Activated CD4-positive, alpha-beta T cell treated with anti-CD3 and anti-CD28 coated beads for 48 hours (primary cell): ENCODE measurements at places on chromosomes 5 and 9.

DNA sequence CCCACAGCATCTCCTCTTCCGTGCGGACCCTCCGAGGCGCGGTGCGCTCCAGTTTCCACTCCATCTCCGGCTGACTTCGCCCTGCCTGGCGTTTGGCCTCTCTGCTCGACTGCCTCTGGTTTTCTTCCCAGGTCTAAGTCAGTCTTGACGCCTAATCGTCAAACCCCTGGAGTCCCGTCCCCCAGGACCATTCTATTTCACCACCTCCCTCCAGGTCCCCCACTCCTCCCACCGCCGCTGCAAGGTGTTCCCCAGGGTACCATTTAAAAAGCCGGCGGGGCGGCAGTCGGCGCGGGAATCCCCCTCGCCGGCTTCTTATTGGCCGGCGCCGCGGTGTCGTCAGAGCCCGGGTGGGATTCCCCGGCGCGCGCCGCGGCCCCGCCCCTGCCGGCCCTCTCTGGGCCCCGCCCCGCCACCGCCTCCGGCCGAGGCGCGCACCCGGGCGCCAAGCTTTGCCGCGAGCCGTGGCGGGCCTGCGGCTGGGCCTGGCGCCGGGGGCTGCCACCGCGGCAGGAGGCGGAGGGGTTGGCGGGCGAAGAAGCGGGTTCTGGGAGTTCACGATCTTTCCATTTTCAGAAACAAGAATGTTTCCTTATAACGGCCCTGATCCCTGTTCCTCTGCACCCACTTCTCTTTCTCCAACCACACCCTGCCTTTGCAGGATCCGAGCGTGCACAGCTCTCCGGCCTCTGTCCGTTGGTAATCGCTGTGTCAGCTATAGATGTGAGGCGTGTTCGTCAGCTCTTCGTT is at the start of gene CDC20B:
TSS of gene CDC20B (minus strand) at position 241 of the 750 bp plus-strand sequence. CDS start at position 64, 177 bp downstream.
- peak; percentile 79 for DNase-seq

- no peak for DNase-seq
These were observed 294.6 kb upstream of the PUM3 start for GRCh38 chr9:3138231-3139229.

- DNase-seq = no peak
These were observed 3.0 kb upstream of the OTP start for GRCh38 chr5:77641397-77641943.

- DNase-seq = no peak
These were observed 24.2 kb downstream of the PSMB7 start for GRCh38 chr9:124390794-124391658.

- DNase-seq = no peak
These were observed 106.2 kb upstream of the SLC24A2 start for GRCh38 chr9:19895006-19895405.

GRCh38 chr5:62305358-62305714 is 670 bp upstream of the KIF2A start:
- DNase-seq = no peak

GRCh38 chr5:37251665-37252064 is 2.5 kb upstream of the CPLANE1 start:
- no peak for DNase-seq

DNA sequence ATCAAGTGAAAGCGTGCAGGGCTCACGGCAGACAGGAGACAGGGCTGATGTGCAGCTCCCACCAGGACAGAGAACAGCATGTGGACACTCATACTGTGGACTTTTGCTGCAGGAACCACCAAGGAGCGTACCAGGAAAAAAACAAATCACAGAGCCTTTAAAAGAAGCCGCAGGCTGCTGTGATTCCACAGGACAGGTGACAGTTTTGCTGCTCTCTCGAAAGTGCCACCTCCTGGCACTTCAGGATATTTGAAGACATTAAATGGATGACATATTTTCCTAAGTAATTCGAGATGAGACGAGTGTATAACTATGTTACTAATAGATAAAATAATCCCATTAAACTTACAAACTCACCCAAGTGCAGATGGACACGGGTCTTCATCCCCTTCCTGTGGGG is 29.3 kb downstream of the ZDHHC11 start:
- DNase-seq = no peak

DNA sequence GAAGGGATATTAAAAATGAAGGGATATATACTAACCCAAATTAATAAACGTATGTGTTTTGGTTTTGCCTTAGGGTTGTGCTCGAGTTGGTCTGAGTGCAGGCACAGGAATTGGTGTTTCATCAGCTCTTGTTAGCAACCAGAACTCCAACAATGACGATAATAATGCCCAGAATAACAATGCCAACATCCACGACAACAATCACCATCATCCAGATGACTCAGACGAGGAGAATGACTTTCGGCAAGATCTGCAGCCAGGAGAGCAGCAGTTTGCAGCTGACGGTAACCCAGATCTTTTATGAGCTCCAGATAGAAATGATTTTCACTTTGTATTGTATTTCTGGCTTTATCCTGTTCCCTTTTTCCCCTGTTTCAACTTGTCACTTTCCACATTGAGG is 33.2 kb downstream of the FBXO38 start:
- no peak for DNase-seq

GRCh38 chr5:105953616-105954015 is 1717.1 kb downstream of the EFNA5 start:
- DNase-seq = no peak

DNA sequence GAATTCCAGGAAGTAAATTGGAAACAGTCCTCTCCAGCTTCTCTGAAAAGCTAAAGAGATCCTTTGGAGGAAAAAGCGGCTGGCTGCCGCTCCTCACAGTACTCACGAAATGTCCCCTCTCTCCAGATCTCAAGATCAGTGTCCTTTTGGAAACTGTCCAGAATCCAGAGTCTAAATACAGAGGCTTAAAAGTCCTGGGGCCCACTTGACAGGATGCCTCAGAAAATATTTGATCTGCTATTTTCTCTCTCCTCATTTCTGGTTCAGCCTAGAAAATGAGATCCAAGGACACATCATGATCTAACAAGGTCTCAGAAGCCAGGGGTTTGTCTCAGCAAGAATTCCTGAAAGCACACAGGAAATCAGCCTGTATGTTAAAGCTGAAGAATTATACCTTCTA is 7.2 kb downstream of the C1QTNF2 start:
- no peak for DNase-seq

- DNase-seq = no peak
These were observed 179.1 kb upstream of the SLC24A2 start for GRCh38 chr9:19967888-19968459.

- peak; percentile 4 for DNase-seq
These were observed 31.3 kb downstream of the ZFAND5 start for GRCh38 chr9:72333709-72334108.

- DNase-seq = no peak
These were observed 107.1 kb upstream of the LMX1B start for GRCh38 chr9:126506361-126507317.

DNA sequence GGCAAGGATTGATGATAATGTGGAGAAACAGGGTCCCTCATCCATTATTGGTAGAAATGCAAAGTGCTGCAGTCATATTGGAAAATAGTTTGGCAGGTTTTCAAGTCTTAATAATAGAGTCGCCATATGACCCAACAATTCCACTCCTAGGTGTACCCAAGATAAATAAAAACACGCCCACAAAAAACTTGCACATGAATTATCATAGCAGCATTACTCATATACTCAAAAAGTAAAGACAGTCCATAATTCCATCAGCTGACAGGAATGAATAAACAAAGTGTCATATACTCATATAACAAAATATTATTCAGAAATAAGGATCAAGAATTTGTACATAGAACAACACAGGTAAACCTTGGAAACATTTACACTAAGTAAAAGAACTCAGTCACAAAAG is 242.9 kb upstream of the FTMT start:
- no peak for DNase-seq
